ENCODE measurements at places on chromosomes 1 and 21.

GRCh38 chr1:3524556-3525203 is 70.2 kb downstream of the ARHGEF16 start:
- DNase-seq = peak; percentile 50

GRCh38 chr1:171740356-171740863 is 1.5 kb downstream of the VAMP4 start:
- no peak for DNase-seq

DNA sequence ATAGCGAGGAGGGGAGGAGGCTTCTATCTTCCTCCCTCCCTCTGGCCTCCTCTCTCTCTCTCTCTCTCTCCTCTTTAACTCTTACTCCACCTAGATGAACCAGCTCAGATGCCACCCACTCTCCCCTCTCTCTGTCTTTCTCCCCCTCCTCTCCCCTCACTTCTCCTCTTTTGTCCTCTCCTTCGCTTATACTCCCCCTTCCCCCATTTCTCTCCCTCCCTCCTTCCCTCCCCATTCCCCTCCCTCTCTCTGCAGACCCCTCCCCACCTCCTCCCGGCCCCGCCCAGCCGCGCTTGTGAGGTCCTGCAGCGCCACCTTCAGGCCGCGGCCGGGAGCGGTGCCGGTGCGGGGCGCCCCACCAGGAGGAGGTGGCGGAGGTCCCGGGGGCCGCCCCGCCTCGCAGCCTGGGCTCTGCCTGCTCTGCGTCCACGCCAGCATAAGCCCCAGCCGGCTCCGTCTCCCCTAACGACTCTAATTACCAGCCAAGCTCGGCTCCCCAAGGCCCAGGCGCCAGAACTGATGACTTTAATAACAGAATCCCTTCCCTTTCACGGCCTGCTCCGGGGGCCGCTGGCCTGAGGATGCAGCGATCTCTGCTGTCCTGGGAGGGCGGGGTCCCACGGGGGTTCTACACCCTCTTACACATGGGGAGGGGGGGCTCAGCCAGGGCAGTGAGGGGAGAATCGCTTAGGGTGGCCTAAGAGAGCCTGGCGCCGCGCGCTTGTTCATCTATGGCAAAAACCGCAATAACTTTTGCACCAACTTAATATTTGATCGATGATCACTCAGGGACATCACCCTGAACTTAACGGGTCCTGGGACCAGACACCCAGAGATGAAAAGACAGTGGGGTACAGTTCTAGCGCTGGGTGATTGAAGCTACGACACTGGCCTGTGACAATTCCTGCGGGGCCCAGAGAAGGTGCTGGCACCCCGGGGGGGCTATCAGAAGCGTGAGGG is 637.3 kb downstream of the MATN1 start:
- DNase-seq = peak; percentile 60

GRCh38 chr1:223068900-223069665 is 74.0 kb downstream of the TLR5 start:
- no peak for DNase-seq

DNA sequence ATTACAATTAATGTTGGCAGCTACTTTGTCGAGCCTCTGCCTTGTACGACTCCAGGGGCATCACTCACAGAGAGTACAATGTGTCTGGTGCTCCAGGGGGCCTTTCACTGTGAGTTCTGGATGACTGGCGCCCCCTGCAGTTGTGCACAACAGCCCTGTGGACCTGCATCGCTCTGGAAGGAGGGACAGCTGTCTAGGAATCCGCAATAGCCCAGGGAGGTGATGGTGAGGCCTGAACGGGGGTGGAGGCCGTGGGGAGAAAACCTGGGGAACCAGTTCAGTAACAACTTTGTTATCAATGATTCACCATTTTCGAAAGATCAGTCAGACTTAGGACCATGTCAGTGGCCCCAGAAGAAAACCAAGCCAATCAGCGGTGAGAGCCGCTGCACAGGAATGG is 189.1 kb downstream of the KAZN start:
- no peak for DNase-seq

DNA sequence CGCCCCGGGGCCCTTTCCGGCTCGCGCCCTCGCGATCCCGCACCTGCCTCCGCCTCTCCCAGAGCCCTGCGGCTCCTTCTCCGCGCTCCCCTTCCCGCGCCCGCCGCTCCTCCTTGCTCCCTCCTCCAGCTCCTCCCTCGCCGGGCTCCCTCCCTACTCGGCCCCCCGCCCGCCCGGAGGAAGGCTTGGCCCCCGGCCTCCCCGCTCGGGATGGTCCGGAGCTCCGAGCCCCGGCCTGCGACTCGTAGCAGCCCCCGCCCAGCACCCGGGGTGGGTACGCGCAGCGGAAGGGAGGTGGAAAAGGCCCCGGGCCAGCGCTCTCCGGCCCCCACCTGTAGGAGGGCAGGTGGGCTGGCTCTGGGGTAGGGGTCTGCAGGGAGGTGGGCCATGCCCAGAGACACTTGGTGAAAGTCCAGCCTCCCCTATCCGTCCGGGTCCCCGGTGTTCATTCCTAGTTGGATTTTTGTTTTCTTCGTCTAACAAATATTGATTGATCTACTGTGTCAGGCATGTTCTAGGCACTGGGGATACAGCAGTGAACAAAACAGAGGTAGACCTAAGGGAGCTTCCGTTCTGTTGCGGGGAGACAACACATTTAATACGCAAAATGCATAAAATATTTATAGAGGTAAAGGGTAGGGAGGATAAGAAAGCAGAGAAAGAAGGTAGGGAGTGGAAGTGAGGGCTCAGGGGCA is at the start of gene HTR1D:
Gene HTR1D, minus strand, starts transcription at position 82 of the 695 bp plus-strand sequence. CDS start 23,283 bp downstream, outside the sequence.
- no peak for DNase-seq

DNA sequence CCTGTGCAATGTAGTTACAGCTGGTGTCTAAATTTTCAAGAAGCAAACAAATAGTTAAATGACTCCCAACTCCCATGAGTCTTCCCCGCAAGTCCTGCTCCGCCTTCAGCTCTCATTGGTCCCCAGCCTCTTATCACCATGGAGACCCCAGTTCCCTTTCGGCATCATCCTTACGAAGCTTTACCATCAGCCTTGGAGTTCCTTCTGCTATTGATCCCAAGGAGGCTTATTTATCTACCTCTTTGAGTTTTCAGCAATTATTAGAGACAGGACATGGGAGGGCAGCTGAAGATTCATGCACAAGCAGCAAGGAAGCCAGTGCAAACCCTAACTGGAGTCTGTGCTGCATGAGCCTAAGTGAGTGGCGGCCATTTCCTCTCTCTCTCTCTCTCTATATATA is 12.3 kb downstream of the KCNA2 start:
- no peak for DNase-seq

- no peak for DNase-seq
Measured at GRCh38 chr1:41731516-41732030, 187.1 kb downstream of the HIVEP3 start.

- peak; percentile 58 for DNase-seq
Measured at GRCh38 chr1:90721210-90722194, 4.4 kb upstream of the BARHL2 start.

DNA sequence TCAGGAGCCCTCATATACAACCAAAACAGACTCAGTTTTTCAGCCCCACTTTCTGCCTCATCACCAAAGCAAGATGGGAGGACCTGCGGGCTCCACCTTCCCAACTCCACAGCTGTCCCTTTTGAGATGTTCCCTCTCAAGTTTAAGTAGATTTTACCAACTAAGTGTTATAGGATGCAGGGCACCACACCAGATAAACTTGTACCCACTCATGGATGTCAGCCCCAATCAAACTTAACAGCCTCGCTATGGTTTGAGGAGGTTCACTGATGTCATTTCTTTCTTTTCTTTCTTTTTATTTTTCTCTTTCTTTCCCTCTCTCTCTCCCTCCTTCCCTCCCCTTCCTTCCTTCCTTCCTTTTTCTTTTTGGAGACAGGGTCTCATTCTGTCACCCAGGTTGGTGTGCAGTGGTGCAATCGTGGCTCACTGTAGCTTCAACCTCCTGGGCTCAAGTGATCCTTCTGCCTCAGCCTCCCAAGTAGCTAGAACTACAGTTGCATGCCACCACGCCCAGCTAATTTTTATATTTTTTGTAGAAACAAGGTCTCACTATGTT is 13.4 kb downstream of the CD58 start:
- DNase-seq = no peak

GRCh38 chr1:190688096-190688495 is 210.4 kb upstream of the BRINP3 start:
- DNase-seq = no peak

- DNase-seq = peak; percentile 80
Measured at GRCh38 chr1:206935491-206936067, 10.7 kb downstream of the PIGR start.

GRCh38 chr1:84538599-84538998 is 32.2 kb upstream of the GNG5 start:
- DNase-seq = no peak

- no peak for DNase-seq
Measured at GRCh38 chr1:88274431-88274830, 409.6 kb upstream of the PKN2 start.

DNA sequence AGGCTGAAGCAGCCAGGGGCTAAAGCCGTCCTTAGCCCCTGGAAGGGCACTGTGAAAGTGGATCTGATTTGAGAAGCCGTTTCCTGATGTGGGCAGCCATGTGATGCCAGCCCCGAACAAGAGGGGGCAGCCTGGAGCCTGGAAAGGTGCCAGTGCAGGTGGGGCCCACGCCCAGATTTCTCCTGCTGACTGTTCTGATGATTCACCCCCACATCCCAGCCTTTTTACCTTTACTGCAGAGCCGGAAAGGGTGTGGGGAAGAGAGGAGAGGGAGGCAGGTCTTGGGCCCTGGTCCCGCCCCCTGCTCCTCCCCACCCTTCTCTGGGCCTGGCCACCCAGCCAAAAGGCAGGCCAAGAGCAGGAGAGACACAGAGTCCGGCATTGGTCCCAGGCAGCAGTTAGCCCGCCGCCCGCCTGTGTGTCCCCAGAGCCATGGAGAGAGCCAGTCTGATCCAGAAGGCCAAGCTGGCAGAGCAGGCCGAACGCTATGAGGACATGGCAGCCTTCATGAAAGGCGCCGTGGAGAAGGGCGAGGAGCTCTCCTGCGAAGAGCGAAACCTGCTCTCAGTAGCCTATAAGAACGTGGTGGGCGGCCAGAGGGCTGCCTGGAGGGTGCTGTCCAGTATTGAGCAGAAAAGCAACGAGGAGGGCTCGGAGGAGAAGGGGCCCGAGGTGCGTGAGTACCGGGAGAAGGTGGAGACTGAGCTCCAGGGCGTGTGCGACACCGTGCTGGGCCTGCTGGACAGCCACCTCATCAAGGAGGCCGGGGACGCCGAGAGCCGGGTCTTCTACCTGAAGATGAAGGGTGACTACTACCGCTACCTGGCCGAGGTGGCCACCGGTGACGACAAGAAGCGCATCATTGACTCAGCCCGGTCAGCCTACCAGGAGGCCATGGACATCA is at the start of gene SFN:
Gene SFN, plus strand, starts transcription at position 369 of the 904 bp plus-strand sequence. Its CDS starts 64 bp downstream, at position 433.
- DNase-seq = peak; percentile 97

DNA sequence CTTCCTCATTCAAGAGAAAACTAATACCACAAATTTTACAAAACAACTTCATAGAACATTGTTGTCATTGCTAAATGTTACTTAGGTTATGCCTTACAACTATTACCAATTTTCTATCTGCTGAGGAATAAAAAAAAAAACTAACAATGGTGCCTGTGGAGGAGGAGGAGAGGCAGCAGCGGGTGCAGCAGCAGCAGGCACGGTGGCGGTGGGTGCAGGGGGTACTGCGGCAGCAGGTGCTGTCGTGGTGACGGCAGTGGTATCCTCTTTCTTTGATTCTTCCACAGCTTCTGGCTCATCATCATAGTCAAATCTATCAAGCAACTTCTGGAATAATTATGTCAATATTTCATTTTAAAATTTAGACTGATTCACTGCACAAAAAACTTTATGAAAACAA is 35.5 kb downstream of the SCAF4 start:
- no peak for DNase-seq

GRCh38 chr1:41853907-41854306 is 64.8 kb downstream of the HIVEP3 start:
- DNase-seq = no peak

GRCh38 chr1:111585447-111586086 is 34.0 kb upstream of the RAP1A start:
- no peak for DNase-seq

DNA sequence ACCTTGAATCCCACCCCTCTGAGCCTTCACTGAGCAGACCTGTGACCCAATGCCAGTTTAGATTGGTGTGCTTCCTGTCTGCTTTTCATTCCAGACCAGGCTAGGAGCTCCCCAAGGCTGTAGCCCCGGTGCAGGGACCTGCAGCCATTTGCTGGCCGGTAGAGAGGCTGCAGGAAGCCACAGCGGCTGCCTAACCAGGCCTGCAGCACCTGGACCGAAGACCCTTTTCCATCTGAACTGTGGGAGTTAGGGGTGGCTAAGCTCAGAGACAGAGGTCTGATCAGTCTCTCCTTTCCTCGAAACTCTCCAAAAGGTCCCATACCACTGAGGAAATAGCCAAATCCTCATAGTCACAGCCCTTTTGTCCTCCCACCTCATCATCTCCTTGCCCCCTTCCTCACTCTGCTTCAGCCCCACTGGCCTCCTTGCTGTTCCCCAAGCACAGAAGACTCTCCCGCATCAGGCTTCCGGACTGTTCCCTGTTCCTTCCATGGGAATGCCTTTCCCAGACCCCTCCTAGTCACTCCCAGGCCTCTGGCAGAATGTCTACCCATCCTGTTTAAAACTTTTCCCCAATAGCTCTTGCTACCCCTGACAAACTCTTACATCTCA is 674 bp upstream of the TTC4 start:
- no peak for DNase-seq

DNA sequence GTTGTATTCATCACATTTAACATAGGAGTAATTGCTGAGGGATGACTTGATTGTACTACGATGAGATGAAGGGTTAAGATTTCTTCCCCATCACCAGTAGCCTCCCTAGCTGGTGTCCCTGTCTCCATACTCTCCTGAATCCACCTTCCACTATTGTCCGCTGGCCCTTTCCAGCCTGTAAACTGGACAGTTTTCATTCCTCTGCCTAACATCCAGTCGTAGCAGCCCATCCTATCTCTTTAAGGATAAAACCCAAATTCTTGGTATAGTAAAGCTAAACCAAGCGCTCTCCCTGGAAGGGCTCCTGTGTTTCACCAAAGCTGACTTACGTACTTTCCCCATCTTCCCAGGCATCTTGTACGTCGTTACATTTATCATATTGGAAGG is 670 bp downstream of the COX20 start:
- DNase-seq = peak; percentile 31

GRCh38 chr1:29752141-29752540 is 515.8 kb downstream of the PTPRU start:
- DNase-seq = peak; percentile 15

DNA sequence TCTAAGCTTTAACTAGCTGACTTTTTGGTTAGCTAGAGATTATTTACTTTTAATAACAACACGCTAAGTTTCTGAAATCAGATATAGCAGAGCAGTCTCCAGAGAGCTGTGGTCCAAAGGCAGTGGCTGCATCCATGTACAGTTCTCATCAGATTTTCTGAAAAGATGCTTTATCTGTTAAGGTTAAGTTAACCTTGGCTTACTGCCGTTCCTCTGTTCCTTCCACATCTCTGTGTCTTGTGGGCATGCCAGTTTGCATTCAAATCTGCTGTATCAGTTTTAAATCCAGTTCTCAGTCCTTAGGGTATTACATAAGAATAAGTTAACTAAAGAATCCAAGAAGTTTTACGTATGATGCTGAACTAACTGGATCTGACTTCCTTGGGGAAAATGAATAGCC is 46.8 kb downstream of the SPATA46 start:
- DNase-seq = no peak

GRCh38 chr1:184437291-184437690 is 50.5 kb downstream of the C1orf21 start:
- DNase-seq = no peak

All from RPMI8226 (cell line).